NCI-H1092 (cell line): ENCODE measurements at places on chromosomes 12 and 14.

- no peak for DNase-seq
Observed at GRCh38 chr14:56797003-56797568, 13.2 kb downstream of the OTX2 start.

GRCh38 chr12:59453475-59453874 lies 142.4 kb upstream of the SLC16A7 start:
- no peak for DNase-seq

GRCh38 chr14:22007363-22007762 lies 333.7 kb upstream of the OR4E1 start:
- DNase-seq = no peak

DNA sequence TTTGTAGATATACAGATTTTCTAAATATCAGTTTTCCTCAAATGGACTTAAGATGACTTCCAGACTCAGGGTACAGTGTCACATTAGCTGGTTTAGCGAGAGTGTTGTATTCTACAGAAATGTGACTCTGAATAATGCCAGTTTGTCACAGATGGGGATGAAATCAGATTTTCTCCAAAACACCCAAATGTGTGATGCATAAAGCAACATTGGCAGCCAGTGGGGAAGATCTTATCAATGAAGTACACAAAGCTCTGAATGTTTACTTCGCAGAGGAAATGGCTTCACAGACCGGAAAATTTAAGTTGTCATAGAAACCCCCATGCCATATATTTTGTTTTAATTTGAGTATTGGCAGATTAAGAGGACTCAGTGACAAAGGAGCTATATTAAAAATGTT lies 29.9 kb downstream of the ANO4 start:
- DNase-seq = no peak

DNA sequence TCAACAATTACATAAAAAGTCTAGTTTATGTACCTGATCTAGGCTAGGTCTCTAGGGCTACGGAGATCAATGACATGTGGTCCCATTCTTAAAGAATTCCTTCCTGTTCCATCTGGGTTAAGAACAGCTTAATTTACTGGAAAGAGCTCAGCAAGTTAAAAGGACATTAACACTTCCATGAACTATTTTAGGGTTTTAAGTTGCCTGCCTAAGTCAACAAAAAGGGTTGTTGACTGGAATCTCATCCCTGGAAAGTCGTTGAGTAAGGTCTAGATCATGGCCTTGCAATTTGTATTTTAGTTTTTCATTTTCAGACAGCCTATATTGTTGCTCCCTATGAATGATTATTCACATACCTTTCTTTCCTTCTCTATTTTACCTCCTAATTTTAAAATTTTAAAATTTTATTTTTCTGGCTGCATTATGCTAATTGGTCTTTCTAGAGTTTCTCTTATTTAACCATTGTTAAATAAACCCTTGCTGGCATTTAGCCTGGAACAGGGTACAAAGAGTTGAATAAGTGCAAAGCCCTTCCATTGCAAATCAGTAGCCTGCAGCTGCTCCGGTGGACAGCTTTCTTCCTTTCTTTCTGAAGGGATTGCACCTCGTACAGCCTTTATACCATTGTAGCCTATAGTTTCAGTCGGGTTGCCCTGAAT lies 66.3 kb downstream of the VRK1 start:
- DNase-seq = peak; percentile 40

- DNase-seq = no peak
Observed at GRCh38 chr12:68613209-68613904, 2.7 kb downstream of the RAP1B start.

DNA sequence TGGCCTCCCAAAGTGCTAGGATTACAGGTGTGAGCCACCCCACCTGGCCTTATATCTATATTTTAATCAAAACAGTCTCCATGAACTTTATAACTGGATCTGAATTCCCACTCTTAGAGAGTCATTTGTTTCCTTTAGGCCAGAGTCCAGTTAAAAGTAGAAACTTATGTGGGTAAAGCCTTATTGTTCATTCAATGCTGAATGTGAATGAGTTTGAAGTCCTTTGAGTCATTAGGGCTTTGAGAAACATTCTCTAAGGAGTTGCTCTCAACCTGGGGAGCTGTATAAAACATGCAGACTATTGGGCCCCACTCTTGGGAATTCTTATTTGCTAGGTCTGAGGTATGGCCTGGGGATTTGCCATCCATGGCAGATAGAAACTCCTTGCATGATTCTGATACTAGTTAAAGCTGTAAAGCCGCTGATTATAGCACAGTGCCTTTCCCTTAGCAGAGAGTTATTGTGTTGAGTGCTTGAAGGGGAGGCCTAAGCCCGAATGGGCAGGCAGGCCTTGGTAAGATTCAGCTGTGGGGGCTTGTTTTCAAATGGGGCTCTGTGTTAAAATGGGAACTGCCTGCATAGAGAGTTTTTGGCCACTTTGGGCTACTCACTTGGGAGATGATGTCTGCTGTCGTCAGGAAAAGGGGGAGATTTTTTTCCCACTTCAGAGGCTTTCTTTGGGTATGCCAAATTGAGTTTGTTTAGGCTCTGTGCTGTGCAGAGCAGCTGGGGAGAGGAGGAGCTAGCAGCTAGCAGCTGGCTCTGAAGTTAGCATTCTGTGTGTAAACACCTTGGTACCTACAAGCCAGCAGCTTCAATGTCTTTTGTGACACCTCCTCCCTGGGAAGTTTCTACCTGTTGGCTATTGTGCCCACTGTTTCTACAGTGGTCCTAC lies 117.5 kb downstream of the DACT1 start:
- DNase-seq = peak; percentile 15

GRCh38 chr12:64532734-64533351 lies 77.5 kb upstream of the RASSF3 start:
- DNase-seq = no peak
